ENCODE measurements at places on chromosomes 6 and 20. TPM values are rescaled to one million over a fixed set of nuclear protein-coding genes. Genes with fewer than 3 reads are reported as not detected.
A peak's percentile ranks its signal among the peaks of the same experiment; 100 is the strongest.

GRCh38 chr6:124557873-124558272, 404.4 kb upstream of the RNF217 start:
- no peak for DNase-seq

- DNase-seq, result no peak
Observed at GRCh38 chr20:5825130-5825719, 75.0 kb downstream of the SHLD1 start.

DNA sequence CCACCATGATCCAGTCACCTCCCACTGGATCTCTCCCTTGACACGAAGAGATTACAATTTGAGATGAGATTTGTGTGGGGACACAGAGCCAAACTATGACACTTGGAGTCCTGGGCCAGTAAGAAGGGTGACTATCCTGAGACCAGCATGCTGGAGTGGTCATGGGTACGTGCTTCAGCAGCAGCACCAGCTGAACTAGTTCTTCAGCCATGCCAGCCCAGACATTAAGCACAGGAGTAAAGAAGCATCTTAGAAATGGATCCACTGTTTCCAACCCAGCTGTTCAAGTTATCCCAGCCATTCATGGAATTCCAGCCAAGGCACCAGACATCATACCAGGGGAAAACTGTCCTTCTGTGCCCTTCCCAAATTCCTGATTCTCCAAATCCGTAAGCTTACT, 370.0 kb downstream of the MAFB start:
- no peak for DNase-seq

Gene XKR7
- not detected for total RNA-seq

- no peak for DNase-seq
Observed at GRCh38 chr6:158630938-158631616, 13.5 kb downstream of the DYNLT1 start.

DNA sequence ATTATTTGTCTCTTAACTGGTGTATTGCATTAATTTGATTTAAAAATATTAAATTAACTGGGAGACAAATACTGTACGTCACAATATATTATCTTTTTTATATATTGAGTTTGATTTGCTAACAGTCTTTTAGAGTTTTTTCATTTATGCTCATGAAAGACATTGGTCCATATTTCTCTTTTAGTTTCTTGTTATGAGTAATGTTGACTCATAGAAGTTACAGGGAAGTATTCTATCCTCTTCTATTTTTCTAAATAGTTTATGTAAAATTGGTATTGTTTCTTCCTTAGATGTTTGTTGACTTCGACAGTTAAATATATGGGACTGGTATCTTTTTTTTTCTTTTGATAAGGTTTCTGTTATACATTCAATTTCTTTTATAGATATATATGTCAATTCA, 1115.6 kb upstream of the CITED2 start:
- no peak for DNase-seq

- no peak for DNase-seq
Observed at GRCh38 chr6:90214966-90215365, 81.7 kb downstream of the BACH2 start.

DNA sequence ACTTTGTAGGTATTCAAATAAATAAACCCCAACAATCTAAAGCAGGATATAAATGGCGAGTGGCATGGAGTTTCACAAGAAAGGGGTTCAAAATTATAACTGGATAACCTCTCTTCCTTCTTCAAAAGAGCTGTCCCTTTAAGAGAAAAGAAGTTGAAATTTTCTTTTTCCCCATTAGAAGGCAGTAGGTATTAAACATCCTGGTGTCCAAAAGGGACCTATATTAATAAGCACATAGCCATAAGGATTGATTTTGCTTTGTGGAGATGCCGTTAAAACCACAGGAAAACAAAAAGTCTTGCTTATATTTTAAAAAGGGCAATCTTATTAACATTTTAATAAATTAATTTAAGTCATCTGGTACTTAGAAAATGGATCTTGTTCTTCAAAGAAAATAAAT, 76.5 kb downstream of the LYRM4 start:
- DNase-seq, result no peak

Gene FAM184A
- 13.6 TPM for total RNA-seq

DNA sequence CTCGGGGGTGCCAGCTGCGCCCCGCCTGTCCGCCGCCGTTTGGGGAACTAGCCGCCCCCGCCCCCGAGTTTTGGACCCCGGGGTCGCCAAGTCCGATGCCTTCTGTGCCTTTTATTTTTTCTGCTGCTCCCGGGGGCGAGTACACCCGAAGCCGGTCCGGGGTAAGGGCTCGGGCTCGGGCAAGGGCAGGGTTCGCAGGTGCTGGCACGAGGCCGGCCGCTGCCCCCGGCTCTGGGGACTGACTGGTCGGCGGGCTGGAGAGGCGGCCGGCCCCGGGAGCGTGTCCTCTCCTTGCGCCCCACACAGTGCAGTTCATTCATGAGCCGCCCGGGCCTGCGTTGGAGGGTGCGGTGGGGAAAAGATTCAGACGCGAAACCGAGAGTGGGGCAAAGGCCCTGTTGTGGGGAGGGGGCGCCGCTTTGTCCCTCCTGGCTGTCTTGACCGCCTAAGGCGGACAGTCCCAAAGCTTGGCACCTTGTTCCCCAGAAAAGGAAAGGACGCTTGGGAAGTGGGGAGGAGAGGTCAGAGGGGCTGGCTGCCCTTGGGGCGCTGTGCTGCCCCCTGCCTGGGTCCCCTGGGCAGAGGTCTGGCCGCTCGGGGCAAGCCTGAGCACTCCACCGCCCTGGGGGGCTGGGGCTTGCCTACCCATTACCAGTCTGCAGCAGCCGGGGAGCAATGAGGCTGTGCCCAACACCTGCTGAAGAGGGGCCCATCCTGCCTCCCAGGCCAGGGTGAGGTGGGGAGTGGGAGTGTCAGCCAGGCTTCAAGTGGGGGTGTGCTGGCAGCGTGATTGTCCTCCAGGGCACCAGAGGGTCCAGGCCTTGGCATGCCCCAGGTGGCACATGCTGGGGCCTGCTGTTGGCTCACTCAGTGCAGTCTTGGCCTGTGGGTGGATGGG, 915 bp downstream of the TMEM63B start:
- peak; percentile 60 for DNase-seq

DNA sequence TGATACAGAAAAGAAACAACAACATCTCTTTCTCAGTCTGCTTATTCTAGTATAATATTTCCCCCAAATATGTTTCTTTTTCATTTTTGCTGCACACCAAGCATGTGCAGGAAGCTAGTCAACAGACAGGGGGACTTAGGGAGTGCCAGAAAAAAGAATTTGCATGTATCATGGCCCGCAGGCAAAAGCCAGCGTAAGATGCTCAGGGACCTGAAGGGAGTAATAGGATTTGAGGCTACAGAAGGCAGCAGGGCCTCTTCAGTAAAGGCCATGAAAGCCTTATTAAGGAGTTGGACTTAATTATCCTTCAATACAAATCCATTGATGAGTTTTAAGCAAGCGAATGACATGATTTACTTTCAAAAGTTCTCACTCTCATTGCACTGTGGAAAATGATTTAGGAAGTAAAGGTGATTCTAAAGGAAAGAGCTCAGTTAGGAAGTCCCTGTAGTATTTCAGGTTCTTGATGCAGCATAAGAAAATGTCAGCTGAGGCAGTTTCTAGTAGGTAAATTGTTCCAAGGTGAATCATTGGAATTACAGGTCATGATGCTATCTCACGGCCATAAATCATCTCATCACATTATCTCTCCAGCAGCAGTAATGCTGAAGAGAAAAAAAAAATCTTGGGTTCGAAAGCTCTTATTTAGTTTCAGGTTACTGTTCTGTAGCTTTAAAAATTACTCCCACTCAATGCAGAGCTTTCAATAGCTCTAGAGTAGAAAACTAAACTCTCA, 94.8 kb downstream of the PTCHD4 start:
- DNase-seq, result no peak

GRCh38 chr6:47207261-47207660, 102.4 kb downstream of the TNFRSF21 start:
- DNase-seq, result no peak

DNA sequence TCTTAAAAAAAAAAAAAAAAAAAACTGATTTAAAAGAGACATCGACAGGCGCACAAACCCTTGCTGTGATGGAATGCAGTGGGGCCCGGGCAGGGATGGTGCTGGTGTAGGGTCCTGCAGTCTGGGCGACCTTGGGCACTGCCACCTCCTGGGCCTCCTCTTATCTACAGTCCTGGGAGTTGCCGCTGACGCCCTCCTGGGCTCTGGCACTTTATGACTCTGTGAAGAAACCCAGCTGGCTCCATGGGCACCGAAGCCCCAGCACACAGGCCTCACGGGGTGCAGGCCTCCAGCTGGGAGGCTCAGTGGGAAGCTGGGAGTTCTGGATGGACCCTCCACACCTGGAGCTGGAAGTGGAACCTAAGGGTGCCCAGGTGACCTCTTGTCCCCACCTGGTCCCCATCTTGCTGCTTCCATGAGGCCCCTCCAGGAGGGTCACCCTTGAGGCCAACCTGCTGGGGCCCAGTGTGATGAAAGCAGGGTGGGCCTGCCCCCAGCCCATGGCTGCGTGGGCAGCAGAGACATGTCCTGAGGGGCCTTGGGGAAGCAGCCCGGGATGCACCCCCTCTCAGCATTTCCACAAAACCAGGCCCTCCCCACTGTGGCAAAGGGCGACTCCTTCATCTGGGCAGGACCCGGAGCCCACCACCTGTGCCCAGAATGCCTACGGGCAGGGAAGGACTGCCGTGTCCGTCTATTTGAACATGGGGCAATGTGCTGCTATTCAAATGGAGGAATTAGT, 104.9 kb downstream of the ASXL1 start:
- DNase-seq, result no peak

Gene SLC35B3
- 11.3 TPM for total RNA-seq

DNA sequence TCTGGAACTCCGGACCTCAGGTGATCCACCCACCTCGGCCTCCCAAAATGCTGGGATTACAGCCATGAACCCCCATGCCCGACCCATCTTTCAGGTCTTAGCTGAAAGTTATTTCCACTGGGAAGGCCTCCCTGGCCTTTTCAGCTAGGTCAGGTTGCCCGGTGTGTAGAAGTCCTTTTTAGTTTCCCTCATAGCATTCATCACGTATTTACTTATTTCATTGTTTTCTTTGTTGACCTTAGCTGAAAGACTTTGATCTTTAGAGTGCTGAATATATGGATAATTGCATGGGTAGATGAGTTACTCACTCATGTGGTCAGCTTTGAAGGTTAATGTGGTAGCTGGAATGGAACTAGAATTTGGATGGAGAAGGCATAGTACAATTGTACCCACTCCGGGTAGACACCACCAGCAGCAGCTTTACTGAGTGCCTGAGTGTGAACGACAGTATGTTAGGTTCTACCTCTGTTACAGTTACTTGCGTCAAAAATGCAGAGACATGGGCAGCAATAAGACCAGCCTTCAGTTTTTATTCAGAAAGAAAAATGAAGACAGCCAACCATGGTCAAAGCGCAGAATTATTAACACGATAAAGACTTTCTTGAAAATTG, 9.1 kb downstream of the KIZ start:
- no peak for DNase-seq

Gene LINC00237
- total RNA-seq, result not detected

GRCh38 chr6:170166511-170167122, 124.3 kb downstream of the DLL1 start:
- DNase-seq, result no peak

DNA sequence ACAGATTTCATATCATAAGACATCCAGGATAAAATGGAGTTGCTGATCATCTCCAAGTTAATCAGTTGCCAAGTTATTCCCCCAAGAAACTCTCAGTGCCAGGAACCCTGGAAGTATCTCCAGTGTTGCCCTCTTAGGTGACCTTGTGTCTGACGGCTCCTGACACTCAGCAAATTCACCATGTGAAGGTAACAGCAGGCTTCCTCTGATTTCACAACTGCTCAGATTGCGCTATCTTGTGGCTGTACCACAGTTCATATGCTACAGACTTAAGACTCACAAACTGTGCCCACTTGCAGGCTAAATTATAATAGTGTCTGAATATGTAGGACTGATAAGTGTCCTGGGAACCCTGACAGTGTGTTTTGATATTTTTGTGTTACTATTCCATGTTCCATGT, 186.6 kb upstream of the OPRM1 start:
- no peak for DNase-seq

- DNase-seq, result no peak
Observed at GRCh38 chr20:54848984-54849538, 373.7 kb downstream of the DOK5 start.

DNA sequence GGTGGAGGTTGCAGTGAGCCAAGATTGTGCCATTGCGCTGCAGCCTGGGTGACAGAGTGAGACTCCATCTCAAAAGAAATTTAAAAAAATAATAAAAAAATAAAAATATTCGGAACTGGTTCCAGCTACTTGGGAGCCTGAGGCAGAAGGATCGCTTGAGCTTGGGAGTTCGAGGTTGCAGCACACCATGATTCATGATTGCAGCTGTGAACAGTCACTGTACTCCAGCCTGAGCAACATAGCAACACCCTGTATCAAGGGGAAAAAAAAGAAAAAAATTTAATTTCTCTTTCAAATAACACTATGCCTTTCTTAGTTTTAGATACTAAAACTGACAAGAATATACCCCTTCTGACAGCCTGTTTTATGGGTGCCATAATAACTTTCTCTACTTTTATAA, 10.5 kb downstream of the KDM1B start:
- DNase-seq, result no peak

Gene CST2
- not detected for total RNA-seq

GRCh38 chr6:143632894-143633293, 44.9 kb upstream of the PHACTR2 start:
- DNase-seq, result no peak

DNA sequence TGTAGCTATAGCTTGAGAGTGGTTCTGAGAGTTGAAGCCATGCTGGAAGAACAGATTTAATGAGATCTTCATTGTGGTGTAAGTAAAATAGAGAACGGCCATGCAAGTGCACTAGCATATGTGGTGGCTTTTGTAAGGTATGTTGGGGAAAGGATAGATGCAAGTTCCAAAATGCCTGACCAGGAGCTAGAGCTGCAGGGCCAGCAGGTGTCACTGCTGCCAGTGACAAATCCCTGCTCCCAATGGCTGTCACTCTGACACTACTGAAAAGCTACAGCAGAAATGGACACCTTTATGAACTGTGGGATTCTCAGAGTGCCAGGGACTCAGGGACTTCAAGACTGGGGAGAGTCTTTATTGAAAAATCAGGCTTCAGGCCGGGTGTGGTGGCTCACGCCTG, 23.1 kb upstream of the VIP start:
- DNase-seq, result no peak

DNA sequence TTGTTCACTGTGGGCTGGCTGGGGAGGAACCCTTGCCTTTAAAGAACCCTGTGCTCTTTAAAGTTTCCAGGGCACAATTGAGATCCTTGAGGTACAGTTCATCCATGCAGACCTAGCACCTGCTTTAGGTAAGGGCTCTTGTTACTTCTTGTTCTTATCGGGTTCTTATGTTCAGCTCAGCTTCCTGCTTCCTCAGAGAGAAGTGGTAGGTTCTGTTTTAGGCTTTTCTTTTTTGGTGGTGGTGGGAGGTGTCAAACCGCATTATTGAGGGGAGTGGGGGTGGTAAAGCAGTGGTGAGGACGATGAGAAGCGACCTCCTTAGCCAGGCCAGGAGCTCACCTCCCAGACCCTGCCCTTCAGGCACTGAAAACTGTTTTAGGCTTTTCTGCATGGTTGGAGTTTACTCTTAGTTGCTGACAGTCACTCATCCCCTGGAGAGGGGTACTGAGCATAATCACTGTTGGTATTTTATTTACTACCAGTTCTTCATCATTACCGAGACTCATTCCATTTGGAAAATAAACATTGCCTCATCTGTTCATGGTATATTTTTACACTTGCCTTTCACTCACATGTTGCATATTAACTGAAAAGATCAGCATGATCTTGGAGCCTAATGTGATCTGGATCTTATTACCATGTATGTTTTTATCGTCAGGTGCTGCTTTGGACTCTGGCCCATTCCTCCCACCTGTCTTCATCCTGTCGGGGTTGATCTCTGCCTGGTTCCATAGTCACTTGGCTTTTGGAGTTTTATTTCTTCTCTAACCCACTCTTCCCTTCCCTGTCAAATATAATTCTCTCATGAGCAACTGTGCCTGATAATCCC, 35.4 kb downstream of the SLC16A10 start:
- no peak for DNase-seq

Gene ZNF341
- 2.6 TPM for total RNA-seq
